ENCODE measurements at places on chromosomes 13 and 19. TPM values are rescaled to one million over a fixed set of nuclear protein-coding genes. Genes with fewer than 3 reads are reported as not detected.
A peak's percentile ranks its signal among the peaks of the same experiment; 100 is the strongest.

DNA sequence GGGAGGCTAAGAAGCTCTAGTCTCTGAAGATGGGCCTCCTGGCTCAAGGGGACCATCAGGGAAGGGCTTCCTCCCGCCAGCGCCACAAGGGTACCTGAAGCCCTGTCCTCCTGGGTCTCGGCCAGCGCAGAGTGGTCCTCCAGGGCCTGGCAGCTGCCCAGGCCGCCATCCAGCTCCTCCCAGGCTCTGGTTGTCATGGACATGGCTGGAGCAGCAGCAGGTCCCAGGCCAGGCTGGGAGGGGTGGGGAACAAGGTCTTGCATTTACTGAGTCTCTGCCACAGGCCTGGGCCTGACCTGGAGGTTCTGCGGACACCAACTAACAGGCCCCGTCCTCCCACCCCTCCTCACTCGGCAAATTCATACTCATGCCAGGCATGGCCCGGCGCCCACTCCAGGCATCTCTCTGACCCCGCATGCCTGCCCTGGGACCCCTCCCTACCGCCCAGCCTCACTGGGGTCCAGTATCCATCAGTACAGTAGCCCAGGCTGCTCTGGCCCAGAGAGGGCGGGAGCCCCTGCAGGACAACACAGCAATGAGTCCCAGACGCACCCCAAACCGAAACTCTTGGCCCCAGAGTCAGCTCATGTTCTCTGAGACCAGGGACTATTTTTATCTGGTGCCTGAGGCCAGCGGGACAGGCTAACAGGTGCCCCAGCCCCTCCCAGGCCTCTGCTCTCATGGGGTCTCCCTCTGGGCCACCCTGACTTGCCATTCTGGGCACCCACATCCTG, 938 bp downstream of the JSRP1 start:
- H3K27me3 ChIP-seq: peaks cover 2% of the 10 kb centered on the region
- no peak overlapping the region for H3K4me3 ChIP-seq
- peaks cover 36% of the 10 kb centered on the region for H3K4me1 ChIP-seq

- DNase-seq: peak; percentile 29
- no peaks in the 10 kb centered on the region for H3K27me3 ChIP-seq
- no peak overlapping the region for H3K27ac ChIP-seq
These were observed 27.5 kb upstream of the KATNAL1 start for GRCh38 chr13:30334663-30335386.

GRCh38 chr19:13275016-13275722, 125.0 kb downstream of the IER2 start:
- no peak overlapping the region for H3K4me3 ChIP-seq
- H3K27ac ChIP-seq: no peak overlapping the region
- DNase-seq: no peak
- H3K4me1 ChIP-seq: peaks cover 13% of the 10 kb centered on the region
- H3K27me3 ChIP-seq: no peaks in the 10 kb centered on the region

CALM3 gene
- total RNA-seq: 493 TPM

KLK4 gene
- not detected for total RNA-seq

- no peak overlapping the region for H3K27ac ChIP-seq
- no peaks in the 10 kb centered on the region for H3K36me3 ChIP-seq
- no peak overlapping the region for H3K4me3 ChIP-seq
- H3K4me1 ChIP-seq: no peaks in the 10 kb centered on the region
- no peak for DNase-seq
- peaks cover 6% of the 10 kb centered on the region for H3K27me3 ChIP-seq
These were observed 80.5 kb downstream of the GPR12 start for GRCh38 chr13:26680123-26680450.

CYP2A6 gene
- total RNA-seq: not detected

GRCh38 chr13:98664047-98664446, 87.1 kb upstream of the STK24 start:
- H3K4me3 ChIP-seq: peak overlapping the region; percentile 2
- DNase-seq: peak; percentile 88
- H3K27ac ChIP-seq: peak overlapping the region; percentile 81

TUBB4A gene
- total RNA-seq: 5.1 TPM

DNA sequence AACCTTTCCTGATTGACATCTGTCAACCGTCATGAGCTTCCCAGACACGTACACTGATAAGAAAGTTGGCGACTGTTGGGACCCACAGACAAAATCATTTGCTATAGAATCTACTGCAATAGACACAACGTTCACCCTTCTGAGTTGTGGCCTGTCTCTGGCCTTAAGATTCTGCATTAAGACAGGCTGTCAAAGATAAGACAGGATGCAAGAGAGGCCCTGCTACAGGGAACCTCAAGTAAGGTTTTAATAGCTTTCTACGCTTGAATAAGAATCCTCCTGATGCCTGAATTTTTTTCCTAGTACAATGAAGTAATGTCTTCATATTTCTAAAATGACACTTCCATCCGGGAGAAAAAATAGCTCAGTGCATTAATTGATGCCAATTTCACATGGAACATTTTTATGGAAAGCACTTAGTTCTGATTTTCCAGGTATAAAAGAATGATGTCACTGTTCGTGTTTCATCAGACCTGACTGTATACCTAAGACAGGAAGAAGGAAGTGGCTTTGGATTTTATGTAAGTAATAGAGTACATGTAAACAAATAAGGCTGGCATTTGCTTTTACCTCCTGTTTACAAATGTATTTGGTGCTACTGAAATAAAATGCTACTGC, 275.2 kb upstream of the GPC6 start:
- DNase-seq: no peak
- no peaks in the 10 kb centered on the region for H3K27me3 ChIP-seq
- no peaks in the 10 kb centered on the region for H3K36me3 ChIP-seq
- no peaks in the 10 kb centered on the region for H3K4me1 ChIP-seq
- H3K4me3 ChIP-seq: no peak overlapping the region

UQCR11 gene
- total RNA-seq: 152 TPM

DNA sequence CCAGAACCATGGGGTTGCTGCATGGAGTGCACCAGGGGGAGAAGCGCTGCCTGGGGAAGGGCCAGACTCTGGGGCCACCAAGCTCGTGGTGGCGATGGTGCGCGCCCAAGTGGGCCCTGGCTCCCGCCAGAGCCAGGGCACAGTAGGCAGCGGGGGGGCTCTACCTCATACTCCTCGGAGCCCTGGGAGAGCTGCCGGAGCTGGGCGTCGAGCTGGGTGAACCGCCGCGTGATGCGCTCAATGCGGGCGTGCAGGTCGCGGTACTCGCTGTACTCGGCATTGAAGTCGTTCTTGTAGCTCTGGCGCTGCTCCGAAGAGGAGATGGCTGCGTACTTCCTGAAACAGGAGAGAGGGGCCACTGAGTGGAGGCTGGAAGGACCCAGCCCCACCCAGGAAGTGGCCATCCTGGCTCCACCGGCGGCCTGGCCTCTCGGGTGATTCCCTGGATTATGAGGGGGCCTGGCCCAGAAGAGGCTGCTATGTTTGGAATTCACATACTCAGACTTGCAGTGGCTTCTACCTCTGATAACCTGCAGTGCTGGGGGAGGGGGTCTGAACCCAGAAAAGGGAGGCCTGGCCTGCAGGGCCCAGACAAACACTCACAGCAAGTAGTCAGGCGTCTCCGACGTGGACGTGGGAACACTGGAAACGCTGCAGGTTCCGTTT, 8.3 kb upstream of the ISYNA1 start:
- peaks cover 12% of the 10 kb centered on the region for H3K4me1 ChIP-seq
- H3K36me3 ChIP-seq: peaks cover 23% of the 10 kb centered on the region
- no peak overlapping the region for H3K27ac ChIP-seq
- no peaks in the 10 kb centered on the region for H3K27me3 ChIP-seq

- DNase-seq: peak; percentile 27
- H3K27ac ChIP-seq: no peak overlapping the region
- peaks cover 55% of the 10 kb centered on the region for H3K27me3 ChIP-seq
These were observed 1.9 kb downstream of the PTPRS start for GRCh38 chr19:5338656-5339197.

KISS1R gene
- total RNA-seq: 14.3 TPM

DNA sequence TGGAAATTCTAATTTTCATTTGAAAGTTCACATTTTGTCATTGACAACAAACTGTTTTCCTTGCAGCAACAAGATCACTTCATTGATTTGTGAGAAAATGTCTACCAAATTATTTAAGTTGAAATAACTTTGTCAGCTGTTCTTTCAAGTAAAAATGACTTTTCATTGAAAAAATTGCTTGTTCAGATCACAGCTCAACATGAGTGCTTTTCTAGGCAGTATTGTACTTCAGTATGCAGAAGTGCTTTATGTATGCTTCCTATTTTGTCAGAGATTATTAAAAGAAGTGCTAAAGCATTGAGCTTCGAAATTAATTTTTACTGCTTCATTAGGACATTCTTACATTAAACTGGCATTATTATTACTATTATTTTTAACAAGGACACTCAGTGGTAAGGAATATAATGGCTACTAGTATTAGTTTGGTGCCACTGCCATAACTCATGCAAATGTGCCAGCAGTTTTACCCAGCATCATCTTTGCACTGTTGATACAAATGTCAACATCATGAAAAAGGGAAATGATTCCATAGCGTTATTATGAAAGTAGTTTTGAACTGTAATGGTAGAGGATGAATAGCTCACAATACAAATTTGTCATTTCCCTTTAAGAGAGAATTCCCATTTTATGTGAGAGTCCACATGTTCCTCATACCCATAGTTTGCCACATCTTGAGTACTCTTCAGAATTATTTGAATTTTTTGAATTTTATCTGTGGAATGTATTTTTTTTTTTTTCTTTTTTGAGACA, 2.6 kb downstream of the BRCA2 start:
- H3K4me1 ChIP-seq: peaks cover 9% of the 10 kb centered on the region
- peaks cover 50% of the 10 kb centered on the region for H3K36me3 ChIP-seq
- DNase-seq: no peak
- no peaks in the 10 kb centered on the region for H3K27me3 ChIP-seq
- H3K27ac ChIP-seq: no peak overlapping the region

RAB8A gene
- 218 TPM for total RNA-seq

Data from activated CD4-positive, alpha-beta T cell treated with anti-CD3 and anti-CD28 coated beads for 36 hours (primary cell).